ENCODE measurements at places on chromosomes 12 and 14. TPM values are rescaled to one million over a fixed set of nuclear protein-coding genes. Genes with fewer than 3 reads are reported as not detected.

SLC7A7 gene
- 3.5 TPM for total RNA-seq

MSRB3 gene
- total RNA-seq, result not detected

TGFB3 gene
- total RNA-seq, result 9.6 TPM

SLCO1B1 gene
- not detected for total RNA-seq

RBP5 gene
- total RNA-seq, result 1.1 TPM

KCNC2 gene
- not detected for total RNA-seq

TMCC3 gene
- total RNA-seq, result 0.18 TPM

EML5 gene
- total RNA-seq, result 7.3 TPM

All from naive thymus-derived CD8-positive, alpha-beta T cell (primary cell).